ENCODE measurements at places on chromosomes 11 and 22. TPM values are rescaled to one million over a fixed set of nuclear protein-coding genes. Genes with fewer than 3 reads are reported as not detected.

Gene PHOX2A
- not detected for total RNA-seq

Gene PANX1
- total RNA-seq, result 16.5 TPM

Gene MPEG1
- total RNA-seq, result not detected

Gene MYOD1
- not detected for total RNA-seq

Gene OTOG
- total RNA-seq, result not detected

GRCh38 chr11:95156133-95156721 lies 66.6 kb downstream of the ENDOD1 start:
- no peak for DNase-seq
- H3K4me3 ChIP-seq, result no peak overlapping the region
- H3K36me3 ChIP-seq, result no peaks in the 10 kb centered on the region
- peaks cover 37% of the 10 kb centered on the region for H3K4me1 ChIP-seq

DNA sequence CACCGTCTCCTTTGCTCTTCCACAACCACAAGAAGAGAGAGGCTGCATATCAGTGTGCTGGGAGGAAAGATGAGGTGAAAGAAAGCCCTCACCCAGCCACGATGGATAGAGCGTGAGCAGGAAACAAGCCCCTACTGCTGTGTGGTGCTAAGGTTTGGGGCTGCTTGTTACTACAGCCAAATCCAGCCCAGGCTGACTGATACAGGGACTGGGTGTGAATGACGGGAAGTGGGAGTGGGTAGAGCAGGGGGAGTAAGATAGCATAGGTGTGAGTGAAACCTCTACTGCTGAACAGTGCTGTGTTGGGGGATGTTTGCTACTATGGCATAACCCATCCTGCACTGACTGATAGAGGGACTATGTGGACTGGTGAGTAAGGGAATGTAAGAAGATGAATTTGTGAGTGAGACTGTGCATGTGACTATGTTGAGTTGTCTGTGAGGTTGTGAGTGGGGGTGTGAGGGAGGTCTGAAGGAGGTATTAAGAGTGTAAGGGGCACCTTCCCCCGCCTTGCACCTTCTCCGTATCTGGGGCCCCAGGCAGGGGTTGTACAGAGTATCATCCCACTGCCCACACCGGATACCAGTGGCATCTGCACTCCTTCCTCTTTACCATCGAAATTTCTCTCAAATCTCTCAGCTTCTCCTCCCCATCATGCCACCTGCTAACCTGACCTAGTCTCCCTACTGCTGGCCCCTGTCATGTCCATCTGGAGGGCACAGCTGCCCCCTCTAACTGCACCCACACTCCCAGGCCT lies 91.5 kb downstream of the MN1 start:
- peaks cover 32% of the 10 kb centered on the region for H3K27me3 ChIP-seq
- H3K27ac ChIP-seq, result no peak overlapping the region
- H3K4me1 ChIP-seq, result peaks cover 19% of the 10 kb centered on the region
- no peak for DNase-seq

GRCh38 chr11:43989162-43989981 lies 46.9 kb downstream of the C11orf96 start:
- peaks cover 18% of the 10 kb centered on the region for H3K27me3 ChIP-seq
- no peak overlapping the region for H3K4me3 ChIP-seq
- H3K36me3 ChIP-seq, result no peaks in the 10 kb centered on the region
- DNase-seq, result no peak
- H3K4me1 ChIP-seq, result no peaks in the 10 kb centered on the region

- H3K4me3 ChIP-seq, result no peak overlapping the region
- H3K27ac ChIP-seq, result no peak overlapping the region
- no peak for DNase-seq
- peaks cover 14% of the 10 kb centered on the region for H3K27me3 ChIP-seq
Measured at GRCh38 chr11:87351676-87352075, 313.9 kb downstream of the TMEM135 start.

DNA sequence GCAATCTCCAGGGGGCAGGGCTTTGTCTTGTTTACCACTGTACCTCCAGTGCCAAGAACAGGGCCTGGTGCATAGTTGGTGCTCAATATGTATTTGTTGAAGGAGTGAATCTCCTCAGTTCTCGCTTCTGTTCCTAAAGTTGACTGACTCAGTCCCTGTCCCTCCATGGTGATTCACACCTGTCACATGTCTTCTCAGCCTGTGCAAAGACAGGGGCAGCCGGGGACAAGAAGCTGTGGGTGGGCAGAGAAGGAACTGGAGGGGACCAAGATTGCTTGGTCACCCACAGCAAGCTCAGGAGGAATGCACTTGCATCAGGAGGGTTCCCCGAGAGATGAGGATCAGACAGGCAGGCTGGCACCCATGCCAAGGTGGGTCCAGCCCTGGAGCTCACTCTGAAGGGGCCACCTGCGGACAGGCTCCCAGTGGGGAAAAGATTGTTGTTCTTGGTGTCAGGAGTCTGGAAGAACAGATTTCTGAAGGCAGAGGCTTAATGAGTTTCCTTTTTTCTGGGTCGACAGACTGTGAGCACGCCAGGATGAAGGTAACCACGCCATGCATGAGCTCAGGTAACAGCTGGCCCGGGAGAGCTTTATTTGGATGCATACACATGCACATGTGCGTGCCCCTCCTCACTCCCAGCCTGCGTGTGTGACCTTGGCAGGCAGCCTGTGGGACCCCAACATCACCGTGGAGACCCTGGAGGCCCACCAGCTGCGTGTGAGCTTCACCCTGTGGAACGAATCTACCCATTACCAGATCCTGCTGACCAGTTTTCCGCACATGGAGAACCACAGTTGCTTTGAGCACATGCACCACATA lies 16.9 kb downstream of the IL17RA start:
- H3K27ac ChIP-seq, result peak overlapping the region; percentile 17
- peaks cover 37% of the 10 kb centered on the region for H3K4me1 ChIP-seq
- peaks cover 21% of the 10 kb centered on the region for H3K36me3 ChIP-seq
- no peaks in the 10 kb centered on the region for H3K27me3 ChIP-seq

- no peak overlapping the region for H3K27ac ChIP-seq
- no peak for DNase-seq
- H3K4me1 ChIP-seq, result no peaks in the 10 kb centered on the region
- no peaks in the 10 kb centered on the region for H3K36me3 ChIP-seq
Measured at GRCh38 chr11:12411393-12411792, 34.0 kb downstream of the PARVA start.

GRCh38 chr11:102719620-102720277 lies 5.0 kb downstream of the MMP8 start:
- no peak for DNase-seq
- peaks cover 8% of the 10 kb centered on the region for H3K27me3 ChIP-seq
- no peaks in the 10 kb centered on the region for H3K4me1 ChIP-seq
- no peak overlapping the region for H3K4me3 ChIP-seq
- H3K36me3 ChIP-seq, result no peaks in the 10 kb centered on the region

DNA sequence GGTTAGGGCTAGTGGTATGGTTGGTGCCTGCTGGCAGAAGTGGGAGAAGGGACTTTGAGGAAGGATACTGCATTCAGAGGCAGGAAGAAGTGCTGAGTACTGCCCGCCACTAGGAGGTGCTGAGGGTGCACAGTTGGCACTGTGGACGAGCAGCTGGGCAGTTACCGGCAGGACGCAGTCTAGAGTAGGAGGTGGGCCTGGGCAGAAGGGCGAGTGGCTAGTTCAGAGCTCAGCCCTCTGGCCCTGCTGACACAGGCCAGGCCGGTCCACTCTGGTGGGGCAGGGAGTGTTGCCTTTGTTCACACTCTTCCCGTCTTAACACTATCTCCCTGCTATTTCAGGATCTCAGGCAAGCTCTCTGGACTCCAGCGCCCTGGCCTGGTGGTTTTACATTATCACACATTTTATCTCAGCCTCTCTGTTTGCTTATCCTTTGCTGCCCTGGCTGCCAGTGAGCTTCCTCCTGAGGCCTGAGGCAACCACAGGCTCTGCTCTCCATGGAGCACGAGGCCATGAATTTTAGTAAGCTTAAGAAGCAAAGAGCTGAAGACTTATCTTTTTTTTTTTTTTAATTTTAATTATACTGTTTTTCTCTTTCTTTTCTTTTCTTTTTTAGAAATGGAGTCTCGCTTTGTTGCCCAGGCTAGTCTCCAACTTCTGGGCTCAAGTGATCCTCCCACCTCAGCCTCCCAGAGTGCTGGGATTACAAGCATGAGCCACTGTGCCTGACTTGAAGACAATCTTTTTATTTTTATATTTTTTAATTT lies 26.9 kb downstream of the SNAP29 start:
- H3K4me3 ChIP-seq, result no peak overlapping the region
- no peaks in the 10 kb centered on the region for H3K4me1 ChIP-seq
- no peaks in the 10 kb centered on the region for H3K27me3 ChIP-seq
- H3K36me3 ChIP-seq, result peaks cover 28% of the 10 kb centered on the region
- peak; percentile 76 for DNase-seq

Measured in natural killer cell treated with Interleukin-12 subunit alpha and Interleukin-12 subunit beta and Interleukin-15 and Interleukin-18, amount 100 ng/mL, for 72 hours (primary cell).